ENCODE measurements at places on chromosomes 12 and 14. TPM values are rescaled to one million over a fixed set of nuclear protein-coding genes. Genes with fewer than 3 reads are reported as not detected.

The RNASE4 gene
- 18.5 TPM for total RNA-seq

The LRTM2 gene
- not detected for total RNA-seq

The IL26 gene
- total RNA-seq, result not detected

The TAS2R50 gene
- total RNA-seq, result not detected

The IRAK3 gene
- 0.47 TPM for total RNA-seq

GRCh38 chr12:122486805-122487426, 13.8 kb downstream of the ZCCHC8 start:
- no peak for DNase-seq

GRCh38 chr12:68613209-68613904, 2.7 kb downstream of the RAP1B start:
- DNase-seq, result peak; percentile 78

GRCh38 chr12:75710361-75711069, 199.1 kb upstream of the KRR1 start:
- DNase-seq, result no peak

DNA sequence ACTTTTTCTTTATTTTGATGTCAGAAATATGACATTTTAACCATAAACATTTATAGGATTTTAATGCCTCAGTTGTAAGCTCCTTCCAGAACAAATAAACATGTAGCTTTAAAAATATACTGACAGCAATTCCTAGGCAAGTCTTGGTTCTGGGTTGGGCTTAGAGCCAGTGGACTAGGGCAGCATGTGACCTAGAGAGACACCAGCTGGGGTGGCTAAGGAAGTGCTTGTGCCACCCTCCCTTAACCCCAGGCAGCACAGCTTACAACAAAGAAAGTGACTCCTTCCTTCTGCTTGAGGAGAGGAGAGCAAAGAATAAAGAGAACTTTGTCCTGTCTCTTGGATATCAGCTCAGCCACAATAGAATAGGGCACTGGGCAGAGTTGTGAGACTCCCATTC, 61.6 kb upstream of the KTN1 start:
- DNase-seq, result peak; percentile 10

- DNase-seq, result no peak
Observed at GRCh38 chr12:70399311-70399710, 33.2 kb downstream of the KCNMB4 start.

DNA sequence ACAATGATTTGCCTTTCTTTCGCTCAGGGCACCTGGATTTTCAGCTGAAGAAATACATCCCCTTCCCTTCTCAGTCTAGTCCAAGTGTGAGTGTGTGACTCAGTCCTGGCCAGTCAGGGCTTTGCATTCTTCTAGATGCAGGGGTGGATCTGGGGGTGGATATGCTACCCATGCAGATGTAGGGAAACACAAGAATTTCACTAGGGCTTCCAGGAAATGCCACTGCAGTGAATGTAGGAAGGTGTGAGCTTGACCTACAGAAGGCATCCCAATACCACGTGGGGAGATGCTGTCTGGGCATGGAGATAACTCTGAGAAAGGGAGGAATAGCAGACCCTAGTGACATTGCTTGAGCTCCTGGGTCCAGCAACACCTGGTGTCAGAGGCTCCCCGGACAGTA, 404.2 kb downstream of the GLT1D1 start:
- DNase-seq, result no peak

DNA sequence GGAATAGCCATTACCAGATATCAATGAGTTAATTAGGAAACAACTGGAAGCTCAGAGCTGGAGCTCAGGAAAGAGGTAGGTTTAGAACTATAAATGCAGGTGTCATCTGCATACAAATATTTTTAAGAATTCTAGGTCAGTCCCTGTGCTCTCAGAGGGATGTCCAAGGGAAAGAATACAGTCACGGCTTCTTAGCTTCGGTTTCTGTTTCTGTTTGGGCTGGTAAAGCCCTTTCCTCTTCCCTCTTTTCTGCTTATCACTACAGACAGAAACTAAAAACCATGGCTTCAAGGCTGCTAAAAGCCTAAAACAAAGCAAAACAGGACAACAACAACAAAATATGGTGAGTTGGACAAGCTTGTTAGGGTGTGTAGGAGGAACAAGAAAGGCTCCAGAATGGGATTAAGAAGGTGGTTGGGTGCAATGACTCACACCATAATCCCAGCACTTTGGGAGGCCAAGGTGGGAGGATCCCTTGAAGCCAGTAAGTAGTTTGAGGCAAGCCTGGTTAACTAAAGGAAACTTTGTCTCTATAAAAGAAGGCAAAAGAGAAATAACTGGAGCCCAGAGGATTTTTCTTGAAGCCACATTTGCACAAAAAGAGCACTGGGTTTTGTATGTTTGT, 113.0 kb downstream of the SEC23A start:
- no peak for DNase-seq

DNA sequence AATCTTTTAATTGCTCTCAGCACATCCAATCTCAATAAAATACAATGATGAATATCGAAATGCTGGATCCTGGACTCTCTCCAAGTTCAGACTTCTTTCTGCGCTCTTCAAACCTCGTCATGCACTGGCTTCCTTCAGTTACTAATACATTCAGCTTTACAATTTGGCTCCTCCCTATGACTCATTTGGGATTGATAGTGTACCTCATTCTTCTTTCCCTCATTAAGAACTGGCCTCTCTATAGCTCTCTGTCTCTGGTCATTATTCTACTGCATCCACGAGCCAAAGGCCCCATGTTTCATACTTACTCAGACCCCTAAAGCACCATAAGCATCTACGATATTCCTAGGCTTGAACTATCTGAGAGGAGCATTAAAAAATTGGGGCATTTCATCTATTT, 4.9 kb downstream of the TSPAN8 start:
- DNase-seq, result no peak

Data from Caki2 (cell line).